ENCODE measurements at places on chromosomes 12 and 14.
A peak's percentile ranks its signal among the peaks of the same experiment; 100 is the strongest.

- DNase-seq, result no peak
These were observed 5.5 kb downstream of the SETD3 start for GRCh38 chr14:99475179-99475578.

DNA sequence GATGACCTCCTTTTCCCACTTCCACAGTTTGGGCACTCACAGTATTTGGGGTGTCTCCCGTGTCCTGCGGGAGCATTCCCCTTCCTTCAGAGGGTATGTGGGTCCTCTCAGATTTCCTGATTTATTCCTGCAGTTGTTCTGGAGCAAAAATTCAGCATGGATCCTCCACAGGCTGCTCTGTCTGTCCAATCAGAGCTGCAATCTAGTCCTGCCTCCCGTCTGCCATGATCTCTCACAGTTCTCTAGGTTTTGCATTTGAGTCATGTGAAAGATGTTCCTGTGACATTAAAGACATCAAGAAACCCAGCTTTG, 435.9 kb downstream of the TMTC2 start:
- peak; percentile 62 for DNase-seq

DNA sequence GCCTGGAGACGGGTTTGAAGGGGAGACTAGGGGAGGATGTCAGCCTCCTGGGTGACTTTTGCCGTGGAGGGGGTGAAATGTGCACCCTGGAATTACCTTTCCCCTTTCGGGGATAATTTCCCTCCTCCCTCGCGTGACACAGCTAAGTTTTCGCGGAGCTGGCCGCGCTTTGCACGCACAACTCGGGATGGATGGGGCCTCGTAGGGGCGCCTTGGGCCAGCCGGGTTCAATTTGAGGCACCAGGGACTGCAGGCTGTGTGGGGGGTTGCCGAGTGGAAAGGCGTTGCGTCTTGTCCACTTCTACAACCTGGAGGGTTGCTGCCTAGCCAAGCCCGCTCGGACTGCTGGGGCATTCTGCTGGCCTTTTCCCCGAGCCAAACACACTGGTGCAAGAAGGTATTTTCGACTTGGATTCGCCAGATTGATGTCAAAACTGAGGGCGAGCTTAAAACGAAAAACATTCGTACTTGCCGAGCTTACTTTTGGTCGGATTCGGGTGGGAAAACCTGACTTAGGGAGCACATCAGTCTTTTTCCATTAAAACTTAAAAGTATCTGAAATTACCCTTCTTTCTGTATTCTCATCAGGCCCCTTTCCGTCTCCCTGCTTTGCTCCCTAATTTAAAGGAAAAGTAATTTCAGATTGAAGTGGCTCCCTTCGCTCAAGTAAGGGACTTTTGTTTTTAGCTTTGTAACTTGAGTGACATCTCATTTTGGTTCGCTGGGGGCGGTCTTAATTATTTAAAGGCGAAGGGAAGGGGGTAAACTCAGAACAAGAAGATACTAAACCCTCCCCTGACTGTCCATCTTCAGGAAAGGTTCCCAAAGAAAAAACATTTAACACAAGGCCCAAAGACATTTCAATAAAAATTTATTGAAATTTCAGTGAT, 14.3 kb downstream of the TBX3 start:
- no peak for DNase-seq

DNA sequence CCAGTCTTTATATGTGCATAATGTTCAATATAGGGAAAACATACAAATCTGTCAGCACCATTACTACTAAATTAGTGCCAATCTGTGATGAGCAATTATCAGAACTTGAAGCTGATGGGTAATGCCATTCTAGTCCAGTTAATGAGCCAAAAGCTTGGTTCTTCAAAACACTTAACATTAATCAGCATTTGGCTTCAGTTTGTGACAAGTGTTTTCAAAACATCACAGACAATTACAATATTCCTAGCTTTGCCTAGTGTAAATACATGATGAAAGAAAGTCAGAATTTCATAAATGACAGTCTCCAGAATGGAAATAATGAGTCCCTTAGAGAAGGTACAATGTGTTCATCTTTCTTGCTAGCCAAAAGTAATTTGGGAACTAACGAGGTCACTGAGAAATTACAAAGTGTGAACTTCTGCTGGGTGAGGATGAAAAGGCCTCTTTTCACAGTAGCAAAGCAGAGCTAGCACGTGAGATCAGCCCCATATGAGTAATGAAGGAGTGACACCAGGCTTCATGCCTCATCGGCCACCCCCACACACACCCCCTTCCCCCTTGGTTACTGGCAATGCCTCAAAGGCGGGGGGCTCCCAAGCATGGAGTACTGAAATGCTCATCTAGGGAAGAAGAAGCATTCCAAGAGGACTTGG, 180.6 kb upstream of the EEA1 start:
- DNase-seq, result no peak

GRCh38 chr12:33296529-33296928, 143.1 kb downstream of the SYT10 start:
- DNase-seq, result no peak

DNA sequence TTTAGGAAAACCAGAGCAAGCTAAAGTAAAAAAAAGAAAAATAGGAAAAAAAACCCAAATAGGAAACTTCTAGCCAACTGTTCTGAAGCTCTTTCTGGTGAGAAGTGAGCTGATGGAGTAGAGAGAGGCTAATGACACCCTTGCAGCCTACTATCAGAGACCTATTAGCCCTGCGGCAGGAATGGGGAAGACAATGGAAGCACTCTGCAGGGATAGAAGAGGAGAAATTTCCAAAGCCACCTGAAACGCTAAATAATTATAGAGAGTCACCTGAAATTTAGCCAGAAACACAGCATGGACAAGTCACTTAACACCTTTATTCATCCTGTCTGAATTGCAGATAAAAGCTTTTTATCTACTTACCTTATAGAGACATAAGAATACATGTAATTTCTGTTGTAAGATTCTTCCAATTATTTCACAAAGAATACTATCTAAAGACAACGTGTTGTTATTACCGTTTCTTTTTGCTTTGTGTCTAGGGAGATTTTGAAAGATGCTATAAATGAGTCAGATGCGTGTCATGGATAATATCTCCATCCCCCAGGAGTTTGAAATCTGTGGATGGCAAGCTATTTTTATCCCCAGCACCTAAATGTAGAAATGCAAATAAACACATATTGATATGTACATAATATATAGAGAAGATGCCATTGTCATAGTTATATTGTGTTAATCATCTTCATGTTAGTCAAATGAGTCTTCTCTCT, 138.6 kb downstream of the TPH2 start:
- DNase-seq, result no peak

DNA sequence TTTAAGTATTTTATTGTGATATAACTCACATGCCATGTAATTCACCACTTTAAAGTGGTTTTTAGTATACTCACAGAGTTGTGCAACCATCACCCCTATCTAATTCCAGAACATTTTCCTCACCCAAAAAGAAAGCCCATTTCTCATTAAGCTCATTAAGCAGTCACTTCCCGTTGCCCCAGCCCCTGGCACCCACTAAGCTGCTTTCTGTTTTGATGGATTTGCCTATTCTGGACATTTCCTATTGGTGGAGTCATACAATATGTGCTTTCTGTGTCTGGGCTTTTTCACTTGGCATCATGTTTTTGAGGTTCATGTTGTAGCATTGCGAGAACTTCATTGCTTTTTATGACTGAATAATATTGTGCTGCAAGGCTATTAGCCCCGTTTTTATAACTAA, 66.0 kb downstream of the ARL6IP4 start:
- no peak for DNase-seq

- DNase-seq, result no peak
These were observed 194.0 kb downstream of the TSPAN9 start for GRCh38 chr12:3271146-3271545.
